GDM1 (cell line): ENCODE measurements at places on chromosomes 4 and X.

GRCh38 chrX:102968216-102968615, 31.1 kb downstream of the RAB40AL start:
- DNase-seq = no peak

DNA sequence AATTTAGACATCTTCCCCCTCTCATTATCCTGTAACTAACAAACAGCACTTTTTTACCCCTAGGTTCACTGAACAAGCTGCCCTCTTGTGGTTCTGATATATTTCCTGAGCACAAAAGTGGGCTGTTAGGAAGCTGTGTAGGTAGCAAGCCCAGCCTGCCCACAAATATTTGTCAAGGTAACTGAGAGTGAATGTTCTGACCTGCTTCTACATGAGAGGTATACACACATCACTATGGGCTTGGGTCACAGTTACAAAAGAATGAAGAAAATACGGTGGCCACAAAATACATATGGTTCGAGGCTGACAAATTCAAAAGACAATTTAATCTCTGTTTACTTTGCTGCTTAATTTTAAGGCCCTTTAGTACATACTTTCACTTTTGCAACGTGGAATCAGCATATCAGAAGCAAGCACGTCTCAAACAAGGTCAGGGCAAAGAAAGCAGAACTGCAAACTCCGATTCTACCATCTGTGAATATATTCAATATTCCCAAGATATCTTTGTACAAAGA, 78.7 kb downstream of the RBM47 start:
- DNase-seq = no peak

- no peak for DNase-seq
These were observed 101.7 kb downstream of the GATB start for GRCh38 chr4:151658959-151659600.

GRCh38 chr4:77617203-77617602, 11.6 kb downstream of the CXCL13 start:
- DNase-seq = no peak

DNA sequence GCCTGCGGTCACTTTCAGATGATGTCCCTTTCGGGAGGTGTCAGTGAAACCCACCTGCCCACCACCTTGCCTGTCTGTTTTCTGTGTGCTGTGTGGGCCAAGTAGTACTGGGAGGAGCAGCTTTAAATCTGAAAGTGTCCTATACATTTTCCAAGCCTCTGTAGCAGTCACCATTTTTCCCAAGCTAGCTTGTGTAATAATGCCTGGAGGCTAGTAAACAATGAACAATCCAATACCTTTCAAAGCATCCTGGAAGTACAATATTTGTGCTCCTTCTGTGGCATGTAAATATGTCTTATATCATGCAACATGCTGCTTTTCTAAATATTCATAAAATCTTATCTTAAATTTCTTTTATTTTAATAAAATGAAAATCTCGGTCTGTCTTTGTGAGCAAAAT, 111.6 kb upstream of the C1GALT1C1 start:
- no peak for DNase-seq

GRCh38 chrX:152904151-152905080, 6.5 kb downstream of the ZNF185 start:
- DNase-seq = no peak

GRCh38 chr4:67608027-67608426, 49.5 kb downstream of the STAP1 start:
- DNase-seq = no peak

DNA sequence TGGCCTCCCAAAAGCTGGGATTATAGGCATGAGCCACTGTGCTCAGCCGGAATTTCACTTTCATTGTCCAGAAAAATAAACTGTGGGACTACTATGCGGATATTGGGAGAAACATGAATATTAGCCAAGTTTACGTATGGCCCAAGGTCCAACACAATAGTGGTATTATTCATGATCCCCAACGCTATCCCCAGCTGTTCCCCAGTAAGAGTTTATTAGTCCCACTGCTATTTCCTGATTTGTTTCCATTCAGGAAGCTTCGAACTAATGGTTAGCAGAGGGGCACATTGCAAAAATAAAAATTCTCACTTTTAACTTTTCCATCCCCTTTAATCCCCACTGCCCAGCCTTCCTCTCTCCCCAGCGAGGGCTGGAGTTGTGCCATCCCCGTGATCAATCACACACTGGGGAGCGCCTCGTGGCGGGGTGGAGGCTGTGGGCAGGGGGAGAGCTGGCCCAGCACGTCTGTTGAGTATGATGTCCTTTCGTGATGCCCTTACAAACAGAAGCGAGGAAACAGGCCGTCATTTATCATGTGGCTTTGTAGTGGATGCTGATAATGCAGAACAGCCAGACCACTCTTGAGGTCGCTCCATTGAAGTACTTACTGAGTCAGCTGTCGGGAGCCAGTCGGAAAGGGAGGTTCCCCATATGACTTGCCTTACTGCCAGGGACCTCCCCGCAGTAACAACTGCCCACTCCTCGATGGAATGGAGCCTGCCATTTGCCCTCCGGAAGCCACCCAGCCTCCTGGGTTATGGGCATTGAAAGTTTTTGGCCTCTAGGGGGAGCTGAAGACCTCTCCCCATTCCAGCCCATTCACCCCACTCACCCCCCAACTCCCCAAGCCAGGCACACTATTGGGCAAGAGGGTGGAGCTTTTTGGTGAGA, 117.0 kb downstream of the KDR start:
- DNase-seq = no peak

DNA sequence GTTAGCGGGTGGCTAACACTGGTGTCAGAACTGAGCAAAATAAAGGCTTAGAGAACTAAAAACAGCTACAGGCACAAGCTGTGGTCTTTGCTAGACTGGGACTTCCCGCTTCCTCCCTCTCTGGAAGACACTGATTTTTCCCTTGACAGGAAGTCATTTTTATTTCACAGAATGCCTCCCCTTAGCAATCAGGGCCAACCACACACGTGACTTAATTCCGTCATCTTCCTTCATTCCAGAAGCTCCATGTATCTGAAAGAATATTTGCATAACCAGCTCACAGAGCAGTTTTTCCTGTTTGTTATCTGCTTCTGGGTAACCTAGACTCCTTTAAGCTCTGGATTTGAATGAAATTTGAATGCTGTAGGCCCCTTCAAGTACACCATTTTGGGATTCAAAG, 327.5 kb upstream of the FRG1 start:
- no peak for DNase-seq
